ENCODE measurements at places on chromosomes 11 and 22.

- DNase-seq, result no peak
Measured at GRCh38 chr11:1292644-1293618, 16.5 kb downstream of the TOLLIP start.

- DNase-seq, result no peak
Measured at GRCh38 chr11:59941091-59941490, 2.9 kb downstream of the OOSP1 start.

- no peak for DNase-seq
Measured at GRCh38 chr11:112334381-112334780, 73.7 kb upstream of the PLET1 start.

DNA sequence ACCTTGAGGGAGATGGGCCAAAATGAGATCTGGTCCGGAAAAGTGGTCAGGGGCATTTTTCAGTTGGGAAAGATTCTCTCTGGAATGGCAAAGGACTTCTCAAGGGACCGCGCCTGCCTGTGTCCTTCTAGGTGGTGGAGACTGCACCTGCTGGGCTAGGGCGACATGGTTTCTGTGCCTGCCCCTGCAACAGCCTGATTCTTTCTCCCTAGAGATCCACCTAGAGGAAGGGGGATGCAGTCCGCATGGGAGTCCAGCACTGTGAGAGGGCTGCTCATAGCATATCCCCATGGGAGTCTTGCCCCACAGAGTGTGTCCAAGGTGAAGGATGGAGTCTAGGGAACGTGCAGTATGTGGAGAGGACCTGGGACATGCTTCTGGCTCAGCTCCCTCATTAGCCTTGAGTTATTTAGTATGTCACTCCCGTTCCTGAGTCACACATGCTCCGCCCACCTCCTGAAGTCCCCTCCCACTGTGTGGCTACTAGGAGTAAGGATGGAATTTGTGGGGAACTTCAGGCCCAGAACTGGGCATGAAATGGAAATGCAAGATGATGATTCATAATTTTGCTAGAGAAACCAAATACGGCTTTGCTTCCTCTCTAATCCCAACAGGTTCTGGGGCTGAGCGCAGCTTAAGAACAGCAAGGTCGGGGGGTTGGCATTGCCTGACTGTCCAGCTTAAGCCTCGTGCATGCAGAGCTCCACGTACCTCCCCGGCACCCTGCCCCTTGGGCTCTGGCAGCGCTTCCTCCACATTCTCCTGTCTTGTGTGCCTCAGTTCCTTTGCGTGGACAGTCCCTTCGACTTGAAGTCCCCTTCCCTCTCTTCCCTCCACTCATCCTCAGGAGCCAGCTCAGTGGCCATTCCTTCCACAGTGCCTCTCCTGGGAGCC is 35.0 kb downstream of the GRIK4 start:
- no peak for DNase-seq

DNA sequence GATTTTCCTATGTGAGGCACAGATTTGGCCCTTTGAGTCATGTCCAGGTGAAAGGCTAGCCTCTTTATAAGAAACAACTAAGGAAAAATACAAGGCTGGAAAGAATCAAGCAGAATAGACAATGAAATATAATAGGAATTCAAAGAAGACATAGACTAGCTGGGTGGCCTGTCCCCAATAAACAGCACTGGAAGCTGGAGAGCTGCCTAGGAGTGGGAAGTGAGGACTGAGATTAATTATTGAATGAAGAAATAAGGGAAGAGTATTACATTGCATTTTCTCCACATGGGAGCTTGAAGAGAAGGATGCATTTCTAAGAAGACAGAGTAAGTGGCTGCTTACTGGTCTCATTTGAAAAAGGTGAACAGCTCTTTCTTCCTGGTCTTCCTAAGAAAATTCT is 100.0 kb downstream of the CCDC34 start:
- DNase-seq, result no peak

- no peak for DNase-seq
Measured at GRCh38 chr11:119964136-119965025, 173.5 kb downstream of the TRIM29 start.

- DNase-seq, result peak; percentile 11
Measured at GRCh38 chr11:46247659-46248058, 29.8 kb upstream of the CREB3L1 start.
